T-cell (primary cell): ENCODE measurements at places on chromosomes 6 and 20. TPM values are rescaled to one million over a fixed set of nuclear protein-coding genes. Genes with fewer than 3 reads are reported as not detected.

GRCh38 chr6:137729866-137730629, 137.0 kb upstream of the TNFAIP3 start:
- H3K36me3 ChIP-seq: no peaks in the 10 kb centered on the region
- H3K4me3 ChIP-seq: no peak overlapping the region
- no peaks in the 10 kb centered on the region for H3K4me1 ChIP-seq
- H3K27me3 ChIP-seq: no peaks in the 10 kb centered on the region

GRCh38 chr6:148175550-148176188, 167.0 kb upstream of the SASH1 start:
- H3K4me3 ChIP-seq: no peak overlapping the region
- no peaks in the 10 kb centered on the region for H3K36me3 ChIP-seq
- no peak overlapping the region for H3K27ac ChIP-seq
- no peaks in the 10 kb centered on the region for H3K27me3 ChIP-seq
- no peak for DNase-seq
- no peaks in the 10 kb centered on the region for H3K4me1 ChIP-seq

DNA sequence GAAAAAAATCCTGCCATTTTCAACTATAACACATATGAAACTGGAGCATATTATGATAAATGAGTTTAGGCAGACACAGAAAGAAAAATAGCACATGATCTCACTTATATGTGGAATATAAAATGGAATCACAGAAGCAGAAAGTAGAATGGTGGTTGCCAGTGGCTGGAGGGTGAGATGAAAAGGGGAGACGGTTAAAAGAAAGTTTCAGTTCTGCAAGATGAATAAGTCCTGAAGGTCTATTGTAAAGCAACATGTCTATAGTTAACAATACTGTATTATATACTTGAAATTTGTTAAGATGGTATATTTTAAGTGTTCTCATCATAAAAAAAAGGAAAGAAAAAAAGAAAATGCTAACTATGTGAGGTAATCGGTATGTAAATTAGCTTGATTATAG, 503.9 kb downstream of the EPHA7 start:
- no peak overlapping the region for H3K4me3 ChIP-seq
- DNase-seq: no peak
- no peaks in the 10 kb centered on the region for H3K36me3 ChIP-seq
- H3K27me3 ChIP-seq: no peaks in the 10 kb centered on the region
- no peaks in the 10 kb centered on the region for H3K4me1 ChIP-seq

- no peaks in the 10 kb centered on the region for H3K27me3 ChIP-seq
- H3K4me3 ChIP-seq: no peak overlapping the region
- no peak overlapping the region for H3K27ac ChIP-seq
- no peaks in the 10 kb centered on the region for H3K4me1 ChIP-seq
These were observed 24.3 kb upstream of the TBX18 start for GRCh38 chr6:84788689-84789088.

GRCh38 chr6:39493174-39493573, 170.7 kb upstream of the KCNK16 start:
- H3K4me1 ChIP-seq: no peaks in the 10 kb centered on the region
- H3K36me3 ChIP-seq: no peaks in the 10 kb centered on the region
- no peak overlapping the region for H3K27ac ChIP-seq
- no peak for DNase-seq

- H3K4me1 ChIP-seq: no peaks in the 10 kb centered on the region
- no peak overlapping the region for H3K27ac ChIP-seq
- no peaks in the 10 kb centered on the region for H3K36me3 ChIP-seq
- DNase-seq: peak; percentile 4
- no peaks in the 10 kb centered on the region for H3K27me3 ChIP-seq
- no peak overlapping the region for H3K4me3 ChIP-seq
These were observed 141.1 kb downstream of the CEP57L1 start for GRCh38 chr6:109236115-109237076.

C6orf118 gene
- not detected for total RNA-seq

PTK6 gene
- total RNA-seq: 0.26 TPM

RTN4IP1 gene
- total RNA-seq: 7.5 TPM

MAP7 gene
- 0.33 TPM for total RNA-seq

FRK gene
- total RNA-seq: 0.06 TPM

- no peaks in the 10 kb centered on the region for H3K4me1 ChIP-seq
- H3K27ac ChIP-seq: peak overlapping the region; percentile 79
- H3K4me3 ChIP-seq: no peak overlapping the region
- no peaks in the 10 kb centered on the region for H3K36me3 ChIP-seq
- DNase-seq: no peak
These were observed 56.1 kb upstream of the PRND start for GRCh38 chr20:4665591-4665990.

GRCh38 chr6:48199499-48199898, 88.5 kb upstream of the PTCHD4 start:
- no peaks in the 10 kb centered on the region for H3K36me3 ChIP-seq
- H3K4me1 ChIP-seq: no peaks in the 10 kb centered on the region
- H3K27me3 ChIP-seq: no peaks in the 10 kb centered on the region

DDO gene
- total RNA-seq: not detected

DNA sequence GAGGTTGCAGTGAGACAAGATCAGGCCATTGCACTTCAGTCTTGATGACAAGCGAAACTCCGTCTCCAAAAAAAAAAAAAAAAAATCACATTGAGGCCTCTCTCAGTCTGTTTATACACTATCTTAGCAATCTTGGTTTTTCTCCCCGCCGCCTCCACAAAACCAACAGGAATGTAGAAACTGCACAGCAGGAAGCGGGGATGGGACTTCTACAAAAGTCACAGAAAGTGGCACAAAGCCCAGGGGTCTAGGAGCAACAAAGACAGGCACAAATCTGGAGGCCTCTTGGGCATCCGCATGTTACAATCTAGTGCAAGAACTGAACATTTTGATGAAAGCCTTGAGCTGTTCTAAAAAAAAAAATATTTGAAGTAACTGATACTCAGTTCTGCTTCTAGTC, 48.6 kb downstream of the KDM1B start:
- H3K4me3 ChIP-seq: no peak overlapping the region
- H3K36me3 ChIP-seq: peaks cover 6% of the 10 kb centered on the region
- H3K27me3 ChIP-seq: no peaks in the 10 kb centered on the region
- H3K27ac ChIP-seq: no peak overlapping the region
- H3K4me1 ChIP-seq: no peaks in the 10 kb centered on the region

RPS21 gene
- total RNA-seq: 3,085 TPM

- no peaks in the 10 kb centered on the region for H3K36me3 ChIP-seq
- DNase-seq: peak; percentile 33
- H3K27ac ChIP-seq: peak overlapping the region; percentile 53
- peaks cover 2% of the 10 kb centered on the region for H3K4me1 ChIP-seq
- H3K27me3 ChIP-seq: peaks cover 15% of the 10 kb centered on the region
These were observed 42.1 kb upstream of the BTN3A2 start for GRCh38 chr6:26322645-26323482.

SPATS1 gene
- not detected for total RNA-seq

GRCh38 chr20:63215101-63216040, 560 bp downstream of the YTHDF1 start:
- no peak overlapping the region for H3K27ac ChIP-seq
- H3K4me3 ChIP-seq: peak overlapping the region; percentile 72
- H3K27me3 ChIP-seq: peaks cover 17% of the 10 kb centered on the region
- no peak for DNase-seq
- peaks cover 37% of the 10 kb centered on the region for H3K36me3 ChIP-seq
- H3K4me1 ChIP-seq: peaks cover 9% of the 10 kb centered on the region

- no peak overlapping the region for H3K27ac ChIP-seq
- no peak overlapping the region for H3K4me3 ChIP-seq
- no peaks in the 10 kb centered on the region for H3K4me1 ChIP-seq
- H3K27me3 ChIP-seq: no peaks in the 10 kb centered on the region
- H3K36me3 ChIP-seq: no peaks in the 10 kb centered on the region
These were observed 297.9 kb upstream of the SOX4 start for GRCh38 chr6:21295506-21296240.

TMEM200A gene
- 5.5 TPM for total RNA-seq

GRCh38 chr6:73579851-73580246, 59.0 kb upstream of the EEF1A1 start:
- H3K4me1 ChIP-seq: peaks cover 3% of the 10 kb centered on the region
- H3K4me3 ChIP-seq: no peak overlapping the region
- no peaks in the 10 kb centered on the region for H3K27me3 ChIP-seq
- no peak for DNase-seq
- H3K36me3 ChIP-seq: no peaks in the 10 kb centered on the region
- peak overlapping the region; percentile 86 for H3K27ac ChIP-seq

GRCh38 chr6:149160943-149161342, 156.6 kb upstream of the TAB2 start:
- no peak for DNase-seq
- no peak overlapping the region for H3K4me3 ChIP-seq
- H3K36me3 ChIP-seq: no peaks in the 10 kb centered on the region
- H3K4me1 ChIP-seq: no peaks in the 10 kb centered on the region
- H3K27me3 ChIP-seq: no peaks in the 10 kb centered on the region
- no peak overlapping the region for H3K27ac ChIP-seq

TAAR1 gene
- not detected for total RNA-seq

ZNF391 gene
- total RNA-seq: 4.2 TPM

SLC22A16 gene
- not detected for total RNA-seq

- no peaks in the 10 kb centered on the region for H3K36me3 ChIP-seq
- H3K27me3 ChIP-seq: no peaks in the 10 kb centered on the region
- no peak for DNase-seq
- no peak overlapping the region for H3K27ac ChIP-seq
These were observed 258.0 kb downstream of the HACE1 start for GRCh38 chr6:104601721-104602120.

RAET1L gene
- not detected for total RNA-seq

C20orf141 gene
- total RNA-seq: not detected

DNA sequence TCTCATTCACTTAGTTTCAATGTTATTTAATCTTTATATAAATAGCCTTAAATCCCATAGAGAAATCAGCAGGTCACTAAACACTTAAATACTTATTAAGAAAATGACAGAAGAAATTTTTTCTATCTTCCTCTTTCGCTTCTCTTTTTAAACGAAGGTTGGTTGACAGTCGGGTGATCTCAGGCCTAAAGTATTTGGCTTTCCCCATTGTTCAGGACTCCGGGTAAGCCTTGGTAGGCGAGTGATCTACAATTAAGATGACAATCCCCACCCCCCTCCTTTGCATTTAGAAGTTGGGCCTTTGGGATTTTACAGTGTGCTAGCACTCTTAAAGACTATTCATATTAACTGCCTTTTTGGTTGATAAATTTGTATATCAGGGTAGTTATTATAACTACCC, 19.7 kb upstream of the UTRN start:
- no peak overlapping the region for H3K27ac ChIP-seq
- DNase-seq: no peak
- H3K27me3 ChIP-seq: no peaks in the 10 kb centered on the region
- no peaks in the 10 kb centered on the region for H3K36me3 ChIP-seq
- no peaks in the 10 kb centered on the region for H3K4me1 ChIP-seq
- H3K4me3 ChIP-seq: no peak overlapping the region

GRCh38 chr6:44388135-44388487, 605 bp downstream of the CDC5L start:
- no peak for DNase-seq
- peak overlapping the region; percentile 85 for H3K4me3 ChIP-seq
- H3K27ac ChIP-seq: peak overlapping the region; percentile 86
- H3K27me3 ChIP-seq: peaks cover 4% of the 10 kb centered on the region
- H3K36me3 ChIP-seq: peaks cover 19% of the 10 kb centered on the region

- DNase-seq: no peak
- H3K4me3 ChIP-seq: no peak overlapping the region
- H3K4me1 ChIP-seq: peaks cover 8% of the 10 kb centered on the region
- H3K27me3 ChIP-seq: no peaks in the 10 kb centered on the region
These were observed 39.7 kb downstream of the THBS2 start for GRCh38 chr6:169213814-169214520.

DNA sequence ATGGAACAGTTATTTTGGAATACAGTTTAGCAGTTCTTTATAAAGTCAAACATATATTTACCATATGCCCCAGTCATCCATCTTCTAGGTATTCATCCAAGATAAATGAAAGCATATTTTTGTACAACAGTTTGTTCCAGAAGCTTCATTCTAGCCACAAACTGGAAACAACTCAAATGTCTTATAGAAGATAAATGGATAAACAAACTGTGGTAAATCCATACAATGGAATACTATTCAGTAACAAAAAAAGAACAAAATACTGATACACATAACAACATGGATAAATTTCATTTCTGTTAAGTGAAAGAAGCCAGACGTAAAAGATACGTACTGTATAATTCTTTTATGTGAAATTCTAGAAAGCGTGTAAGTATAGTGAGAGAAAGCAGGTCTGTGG, 167.0 kb upstream of the AHI1 start:
- no peaks in the 10 kb centered on the region for H3K4me1 ChIP-seq
- H3K27ac ChIP-seq: no peak overlapping the region
- no peaks in the 10 kb centered on the region for H3K36me3 ChIP-seq
- no peak for DNase-seq
- H3K27me3 ChIP-seq: peaks cover 3% of the 10 kb centered on the region

DNA sequence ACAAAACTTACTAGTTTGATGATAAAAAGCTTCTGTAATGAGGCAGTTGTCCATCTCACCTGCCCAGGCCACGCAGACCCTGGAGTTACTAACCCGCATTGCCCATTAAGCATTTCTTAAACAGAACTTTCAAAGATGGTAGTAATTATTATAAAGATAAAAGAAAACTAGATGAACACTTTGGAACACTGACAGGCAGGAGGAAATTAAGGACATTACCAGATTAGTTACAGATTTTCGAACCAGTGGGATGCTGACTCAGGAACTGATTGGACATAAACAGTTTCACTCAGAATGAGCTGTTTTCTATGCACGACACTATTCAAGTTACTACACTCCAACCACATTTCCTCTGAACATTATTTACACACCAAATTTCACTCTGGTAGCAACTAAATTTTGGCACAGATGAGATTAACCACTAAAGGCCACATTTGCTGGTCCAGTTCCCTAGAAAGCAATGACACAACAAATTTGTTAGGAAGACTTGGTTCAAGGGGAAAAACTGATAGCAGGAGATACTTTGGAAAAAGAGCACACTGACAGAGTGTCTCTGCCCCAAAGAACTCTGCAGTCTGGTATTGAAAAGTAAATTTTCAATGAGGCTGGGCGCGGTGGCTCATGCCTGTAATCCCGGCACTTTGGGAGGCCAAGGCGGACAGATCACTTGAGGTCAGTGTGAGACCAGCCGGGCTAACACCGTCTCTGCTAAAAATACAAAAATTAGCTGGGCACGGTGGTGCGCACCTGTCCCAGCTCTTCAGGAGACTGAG, 3.0 kb downstream of the ROMO1 start:
- peaks cover 4% of the 10 kb centered on the region for H3K36me3 ChIP-seq
- H3K27me3 ChIP-seq: no peaks in the 10 kb centered on the region
- H3K4me1 ChIP-seq: peaks cover 16% of the 10 kb centered on the region

- no peaks in the 10 kb centered on the region for H3K27me3 ChIP-seq
- no peak overlapping the region for H3K27ac ChIP-seq
- no peaks in the 10 kb centered on the region for H3K4me1 ChIP-seq
- H3K4me3 ChIP-seq: no peak overlapping the region
- no peak for DNase-seq
These were observed 256.9 kb downstream of the ERMARD start for GRCh38 chr6:170008294-170008785.

OLIG3 gene
- not detected for total RNA-seq
